ENCODE measurements at places on chromosomes 1 and 21.
A peak's percentile ranks its signal among the peaks of the same experiment; 100 is the strongest.

- no peak for DNase-seq
These were observed at the start of gene CTNNBIP1 for GRCh38 chr1:9910076-9910422. Gene CTNNBIP1 (minus strand): TSS chr1:9910269. CDS start chr1:9872064, 38,205 bp downstream.

DNA sequence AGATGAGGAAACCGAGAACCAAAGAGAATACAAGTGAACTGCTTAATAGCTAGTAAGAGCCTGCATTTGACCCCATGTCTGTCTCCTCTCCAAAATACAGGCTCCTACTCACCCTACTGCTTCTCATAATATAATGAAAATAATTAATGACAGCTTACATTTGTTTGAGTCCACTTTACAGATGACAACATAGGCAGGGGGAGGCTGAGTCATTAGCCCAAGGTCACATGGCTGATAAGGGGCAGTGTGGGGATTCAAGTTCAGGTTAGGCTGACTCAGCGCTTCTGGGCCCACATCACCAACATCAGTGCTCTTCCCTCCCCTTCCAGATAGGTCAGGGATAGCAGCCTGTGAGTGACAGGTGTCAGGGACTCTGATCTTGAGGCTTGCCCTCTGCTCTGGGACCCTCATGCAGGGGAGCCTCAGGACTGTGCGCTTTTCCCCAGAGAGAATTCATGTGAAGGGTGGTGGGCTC lies 16.2 kb downstream of the AZIN2 start:
- DNase-seq = no peak

DNA sequence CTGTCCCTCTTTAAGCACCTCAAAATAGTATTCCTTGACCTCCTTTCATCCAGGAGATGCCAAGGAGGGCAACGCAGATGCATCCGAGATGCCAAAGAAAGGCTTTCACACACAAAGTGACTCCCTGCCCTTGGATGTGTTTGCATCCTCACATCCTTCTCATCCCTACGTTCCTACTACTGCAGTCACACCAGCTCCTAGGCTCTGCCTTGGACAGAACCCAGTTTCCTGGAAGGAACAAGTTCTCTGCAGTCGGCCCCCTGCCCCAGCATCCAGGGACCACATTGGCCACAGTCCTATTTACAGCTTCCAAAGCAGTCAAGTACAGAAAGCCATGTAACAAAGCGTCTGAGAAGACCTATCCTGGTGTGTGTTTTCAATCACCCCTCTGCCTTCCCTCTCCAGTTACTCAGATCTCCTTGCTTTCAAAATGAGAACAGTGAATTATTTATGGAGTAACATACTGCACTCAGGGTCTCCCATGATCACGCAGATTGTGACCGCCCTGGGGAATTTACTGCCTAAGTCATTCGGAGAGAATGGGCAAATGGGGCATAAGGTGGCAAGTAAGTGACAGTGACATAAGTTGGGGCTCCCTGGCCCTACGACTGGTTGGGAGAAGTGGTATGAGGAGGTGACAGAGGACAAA lies 21.8 kb upstream of the SRP9 start:
- no peak for DNase-seq

DNA sequence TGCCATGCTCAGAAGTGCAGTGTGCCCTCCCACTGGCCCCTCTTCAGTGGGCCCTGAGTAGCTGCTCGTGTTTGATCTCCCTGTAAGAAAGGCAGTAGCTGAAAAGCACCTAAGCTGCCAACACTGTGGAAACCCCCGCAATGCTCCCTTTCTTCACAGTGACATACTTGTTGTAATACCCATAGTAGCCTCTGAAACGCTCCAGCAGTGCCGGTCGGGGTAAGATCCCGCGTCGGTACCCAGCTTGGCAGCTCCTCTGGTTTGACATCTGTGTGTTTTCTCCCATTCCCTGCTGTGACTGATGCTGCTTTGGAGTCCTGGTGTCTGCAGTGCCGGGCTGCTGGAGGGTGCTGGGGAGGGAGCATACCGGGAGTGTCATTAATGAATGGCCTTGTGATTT lies 3.6 kb downstream of the CHAF1B start:
- DNase-seq = no peak

- DNase-seq = peak; percentile 75
These were observed 187.8 kb downstream of the LRRIQ3 start for GRCh38 chr1:74010206-74010605.

GRCh38 chr1:245085508-245086095 lies 69.2 kb upstream of the KIF26B start:
- no peak for DNase-seq

DNA sequence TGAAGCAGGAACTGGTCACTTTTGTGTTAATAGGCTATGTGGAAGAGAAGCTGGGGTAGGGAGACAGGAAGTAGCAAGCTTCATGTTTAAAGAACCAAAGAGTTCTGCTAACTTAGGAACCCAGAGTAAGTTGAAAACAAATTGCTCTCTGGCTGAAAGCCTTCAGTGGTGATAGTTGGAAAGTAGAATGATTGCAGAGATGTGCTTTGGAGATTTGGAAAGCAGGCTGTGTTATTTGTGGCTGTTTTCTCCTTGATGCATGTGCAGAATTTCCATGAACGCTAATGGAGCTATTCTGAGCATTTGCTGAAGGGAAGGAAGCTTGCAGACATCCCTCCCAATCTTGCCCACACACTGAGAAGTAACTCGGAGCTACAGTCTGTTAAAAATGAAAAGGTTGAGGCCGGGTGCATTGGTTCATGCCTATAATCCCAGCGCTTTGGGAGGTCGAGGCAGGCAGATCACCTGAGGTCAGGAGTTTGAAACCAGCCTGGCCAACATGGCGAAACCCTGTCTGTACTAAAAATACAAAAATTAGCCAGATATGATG lies 45.7 kb downstream of the TCEANC2 start:
- DNase-seq = no peak

DNA sequence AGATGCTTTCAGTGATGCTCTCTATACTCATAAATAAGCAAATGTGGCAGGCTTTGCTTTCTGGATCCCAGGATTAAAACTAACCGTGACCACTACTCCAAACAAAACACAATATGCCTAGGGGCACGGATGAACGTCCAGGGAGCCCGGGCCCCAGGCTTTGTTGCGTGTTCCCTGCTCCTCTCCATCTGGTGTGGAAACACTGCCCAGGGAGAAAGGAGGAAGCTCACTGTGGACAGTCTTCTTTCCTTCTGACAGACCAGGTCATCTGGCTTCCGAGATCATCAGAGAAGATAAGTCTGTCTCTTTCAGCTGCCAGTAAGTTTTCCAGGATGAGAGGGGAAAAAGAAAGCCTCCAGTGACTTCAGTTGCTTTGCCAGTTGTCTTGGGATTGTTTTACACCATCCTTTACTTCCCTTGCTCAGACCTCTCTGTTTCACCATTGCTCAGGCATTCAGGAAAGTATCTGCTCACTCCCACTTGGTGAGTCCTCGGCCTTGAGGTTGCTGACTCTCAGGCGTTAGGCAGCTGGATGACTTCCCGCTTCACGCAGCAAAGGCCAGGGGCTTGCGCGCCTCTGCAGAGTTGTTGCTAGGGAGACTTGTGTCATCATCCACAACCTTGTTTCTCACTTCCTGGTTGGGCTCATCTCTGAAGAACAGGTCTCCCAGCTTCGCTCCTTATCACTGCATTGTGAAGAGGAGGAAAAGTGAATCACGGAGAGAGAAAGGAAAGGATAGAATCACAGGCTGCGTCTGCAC lies 20.6 kb upstream of the PGD start:
- no peak for DNase-seq

- DNase-seq = peak; percentile 91
These were observed 27.5 kb downstream of the TMEM51 start for GRCh38 chr1:15180945-15181523.

DNA sequence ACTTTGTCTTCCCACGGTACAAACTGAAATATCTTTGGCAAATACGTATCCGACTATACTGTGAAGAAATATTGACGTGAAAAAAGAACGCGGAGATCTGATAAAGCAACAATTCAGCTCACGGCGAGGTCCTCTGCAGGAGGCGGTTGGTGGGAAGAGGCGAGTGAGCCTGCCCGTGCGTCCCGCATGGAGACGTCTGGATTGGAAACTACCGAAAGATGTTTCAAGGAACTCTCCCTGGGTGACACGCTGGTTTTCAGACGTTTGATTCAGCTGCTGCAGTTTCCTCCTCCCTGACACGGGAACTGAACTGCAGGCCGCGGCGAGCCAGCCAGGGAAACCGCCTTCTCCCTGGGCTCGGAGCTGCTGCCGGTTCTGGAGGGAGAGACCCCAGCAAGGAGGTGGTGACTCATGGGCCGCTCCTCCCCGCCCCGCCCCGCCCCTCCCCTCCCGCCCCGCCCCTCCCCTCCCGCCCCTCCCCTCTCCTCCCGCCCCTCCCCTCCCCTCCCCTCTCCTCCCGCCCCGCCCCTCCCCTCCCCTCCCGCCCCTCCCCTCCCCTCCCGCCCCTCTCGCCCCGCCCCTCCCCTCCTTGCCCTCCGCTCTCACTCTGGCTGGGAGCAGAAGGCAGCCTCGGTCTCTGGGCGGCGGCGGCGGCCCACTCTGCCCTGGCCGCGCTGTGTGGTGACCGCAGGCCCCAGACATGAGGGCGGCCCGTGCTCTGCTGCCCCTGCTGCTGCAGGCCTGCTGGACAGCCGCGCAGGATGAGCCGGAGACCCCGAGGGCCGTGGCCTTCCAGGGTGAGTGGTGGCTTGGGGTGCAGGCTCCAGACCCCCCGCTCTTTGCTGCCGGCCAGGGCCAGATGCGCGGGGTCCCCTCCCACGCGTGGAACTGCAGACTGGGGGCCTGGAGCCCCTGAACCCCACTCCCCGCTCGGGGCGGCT lies at the start of gene COL6A1:
COL6A1 (plus strand) TSS at position 620 of the 941 bp plus-strand sequence; CDS start at position 701, 81 bp downstream.
- no peak for DNase-seq

GRCh38 chr1:94209425-94209824 lies 28.0 kb downstream of the ARHGAP29 start:
- no peak for DNase-seq

DNA sequence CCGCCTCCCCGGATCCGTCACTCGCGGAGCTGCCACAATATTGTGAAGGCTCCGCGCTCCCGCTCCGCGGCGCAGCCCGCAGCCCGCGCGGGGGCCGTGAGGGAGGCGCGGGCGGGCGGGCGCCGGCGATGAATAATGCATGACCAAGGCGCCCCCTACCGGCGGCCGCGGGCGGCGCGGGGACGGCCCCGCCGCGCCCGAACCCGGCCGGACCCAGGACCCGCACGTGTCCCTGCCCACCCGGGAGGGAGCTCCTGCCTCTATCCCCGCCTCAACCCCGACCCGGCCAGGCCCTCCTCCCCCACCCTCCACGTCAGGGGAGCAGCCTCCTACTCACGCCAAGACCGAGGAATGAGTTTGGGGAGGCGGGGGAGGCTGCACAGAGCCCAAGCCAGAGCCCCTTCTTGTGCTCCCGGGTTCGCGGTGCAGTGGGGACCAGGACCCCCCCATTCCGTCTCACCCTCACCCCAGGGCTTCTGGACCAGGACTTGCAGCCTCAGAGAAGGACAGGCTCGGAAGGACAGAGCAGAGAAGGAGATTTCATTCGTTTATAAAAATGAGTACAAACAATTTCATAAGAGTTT lies 70.8 kb upstream of the CASZ1 start:
- DNase-seq = no peak

DNA sequence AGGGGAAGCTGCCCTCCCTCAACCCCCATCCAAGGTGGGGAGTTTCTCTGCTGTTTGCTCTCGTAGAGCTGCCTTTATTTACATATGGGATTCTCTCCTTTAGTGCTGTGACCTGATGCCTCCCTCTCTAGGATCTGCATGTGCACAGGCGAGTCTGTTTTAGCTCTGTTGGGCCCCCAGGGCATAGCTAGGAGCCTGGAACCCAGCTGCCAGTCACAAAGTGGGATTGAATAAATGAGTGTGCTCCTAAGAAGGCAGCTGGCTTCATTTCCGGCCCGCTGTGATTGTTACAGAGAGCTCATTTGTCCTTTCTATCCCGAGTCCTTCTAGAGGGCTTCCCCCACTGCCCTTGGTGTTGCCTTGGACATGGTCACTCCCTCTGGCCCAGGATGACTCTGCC lies 176.6 kb downstream of the GRIK3 start:
- DNase-seq = no peak

DNA sequence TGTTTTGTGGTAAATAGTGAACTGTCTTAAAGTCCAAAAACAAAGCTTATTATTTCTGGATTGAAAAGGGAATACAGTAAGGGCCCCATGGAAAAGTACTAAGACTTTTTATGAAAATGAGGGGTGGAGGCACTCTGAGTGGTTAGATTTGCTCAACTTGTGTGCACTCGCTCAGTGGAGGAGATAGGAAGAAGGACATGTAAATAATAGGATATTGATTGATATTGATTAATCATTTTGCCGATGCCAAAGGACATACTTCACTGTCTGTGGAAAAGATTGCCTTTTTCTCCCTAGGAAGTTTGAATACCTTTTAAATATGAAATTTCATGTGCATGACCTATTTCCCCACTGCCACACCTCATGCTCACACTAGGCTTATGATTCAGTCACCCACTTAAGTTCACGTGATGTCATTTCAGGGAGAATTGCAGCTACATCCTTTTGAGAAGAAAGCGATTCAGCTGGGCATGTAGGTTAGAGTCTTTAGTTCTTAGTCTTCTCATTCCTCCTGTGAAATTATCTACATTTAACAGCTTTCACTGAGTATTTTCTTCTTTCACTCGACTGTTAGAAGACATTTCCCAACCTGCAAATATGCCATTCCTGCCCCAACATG lies 5.0 kb downstream of the MTR start:
- no peak for DNase-seq

DNA sequence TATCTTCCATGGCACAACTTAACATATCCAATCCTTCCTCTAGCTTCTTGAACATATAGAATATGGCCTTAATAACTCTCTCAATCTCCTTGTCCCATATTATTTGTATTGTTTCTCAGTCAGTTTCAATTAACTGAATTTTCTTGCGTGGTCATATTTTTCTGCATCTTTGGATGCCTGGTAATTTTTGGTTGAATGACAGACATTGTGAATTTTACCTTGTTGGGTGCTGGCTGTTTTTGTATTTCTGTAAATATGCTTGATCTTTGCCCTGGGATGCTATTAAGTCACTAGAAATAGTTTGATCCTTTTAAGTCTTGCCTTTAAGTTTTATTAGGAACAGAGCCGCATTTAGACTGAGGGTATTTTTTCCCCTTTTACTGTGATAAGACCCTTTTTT lies 5.9 kb downstream of the SAMD13 start:
- no peak for DNase-seq

DNA sequence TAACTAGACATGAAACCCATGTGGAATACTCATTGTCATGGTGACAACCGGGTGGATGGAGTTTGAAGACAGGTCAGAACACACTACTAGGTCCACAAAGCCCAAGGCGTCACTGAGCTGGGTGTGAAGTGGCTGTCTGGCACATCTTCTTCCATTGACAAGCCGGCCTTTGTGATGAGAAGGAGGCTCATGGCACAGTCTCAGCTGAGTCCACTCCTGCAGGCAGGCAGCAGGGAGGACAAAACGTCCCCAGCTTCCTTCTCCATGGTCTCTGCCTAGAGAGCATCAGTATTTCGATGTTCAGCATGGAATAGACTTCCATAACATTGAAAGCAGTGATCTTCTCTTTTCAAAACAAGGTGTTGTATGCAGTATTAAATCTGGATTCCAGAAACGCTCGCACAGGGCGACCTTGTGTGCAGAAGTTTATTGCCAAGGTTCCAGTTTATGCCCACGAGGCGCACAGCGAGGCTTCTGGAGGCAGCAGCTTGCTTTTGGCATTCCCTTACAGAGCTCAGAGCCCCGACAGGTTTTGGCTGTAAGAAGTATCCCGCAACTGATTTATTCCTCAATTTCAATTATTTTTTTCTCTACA lies 104.2 kb downstream of the SIM2 start:
- no peak for DNase-seq

GRCh38 chr1:205266611-205267305 lies 39.0 kb downstream of the TMCC2 start:
- no peak for DNase-seq

- DNase-seq = no peak
These were observed 176.8 kb upstream of the SAMSN1 start for GRCh38 chr21:14722841-14723483.

- DNase-seq = no peak
These were observed 15.2 kb upstream of the ADAMTSL4 start for GRCh38 chr1:150534002-150534401.
